ENCODE measurements at places on chromosomes 5 and 9. TPM values are rescaled to one million over a fixed set of nuclear protein-coding genes. Genes with fewer than 3 reads are reported as not detected.

DNA sequence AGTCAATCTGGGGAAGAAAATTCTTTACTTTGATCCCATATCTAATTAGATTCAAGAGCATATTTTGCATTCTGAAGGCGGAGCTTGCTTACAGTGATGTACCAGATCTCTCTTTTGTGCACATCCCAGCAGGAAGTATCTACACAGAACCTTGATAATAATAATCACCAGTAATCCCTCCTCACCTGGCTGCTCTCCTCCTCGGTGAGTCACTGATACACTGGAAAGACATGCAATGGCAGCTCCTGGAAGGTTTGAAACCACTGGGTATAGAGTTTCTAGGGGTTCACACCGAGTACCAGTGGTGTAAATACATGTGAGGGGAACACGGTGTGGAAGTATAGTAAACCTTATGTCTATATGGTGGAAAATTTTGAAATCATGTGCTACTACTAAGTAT lies 205.5 kb upstream of the TARS1 start:
- no peak for DNase-seq

DNA sequence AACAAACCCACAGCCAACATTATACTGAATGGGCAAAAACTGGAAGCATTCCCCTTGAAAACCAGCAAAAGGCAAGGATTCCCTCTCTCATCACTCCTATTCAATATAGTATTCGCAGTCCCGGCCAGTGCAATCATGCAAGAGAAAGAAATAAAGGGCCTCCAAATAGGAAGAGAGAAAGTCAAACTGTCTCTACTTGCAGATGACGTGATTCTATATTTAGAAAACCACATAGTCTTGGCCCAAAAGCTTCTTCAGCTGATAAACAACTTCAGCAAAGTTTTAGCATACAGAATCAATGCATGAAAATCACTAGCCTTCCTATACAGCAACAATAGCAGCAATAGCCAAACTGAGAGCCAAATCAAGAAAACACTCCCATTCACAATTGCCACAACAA lies 333.7 kb upstream of the EDIL3 start:
- no peak for DNase-seq

- DNase-seq = no peak
These were observed 48.5 kb upstream of the RLN1 start for GRCh38 chr9:5388026-5388819.

Gene OSMR
- 7.6 TPM for total RNA-seq

DNA sequence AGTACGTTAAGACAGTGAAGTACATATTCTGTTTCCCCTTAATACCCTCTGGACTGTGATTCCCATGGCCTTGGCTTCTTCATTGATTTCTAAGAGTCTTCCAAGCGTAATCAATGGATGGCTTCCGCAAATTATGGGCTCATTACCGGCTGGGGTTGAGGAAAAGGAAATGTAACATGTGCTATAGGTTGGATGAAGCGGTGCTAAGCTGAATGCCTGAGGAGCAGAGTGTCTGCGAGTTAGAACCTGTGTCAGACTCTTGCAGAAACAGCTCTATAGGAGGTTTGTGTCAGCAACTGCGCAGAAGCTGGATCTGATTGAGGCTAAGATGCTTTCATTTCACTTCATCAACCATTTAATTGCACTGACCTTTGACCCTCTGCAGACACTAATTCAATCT lies 114.3 kb upstream of the CDH18 start:
- no peak for DNase-seq

DNA sequence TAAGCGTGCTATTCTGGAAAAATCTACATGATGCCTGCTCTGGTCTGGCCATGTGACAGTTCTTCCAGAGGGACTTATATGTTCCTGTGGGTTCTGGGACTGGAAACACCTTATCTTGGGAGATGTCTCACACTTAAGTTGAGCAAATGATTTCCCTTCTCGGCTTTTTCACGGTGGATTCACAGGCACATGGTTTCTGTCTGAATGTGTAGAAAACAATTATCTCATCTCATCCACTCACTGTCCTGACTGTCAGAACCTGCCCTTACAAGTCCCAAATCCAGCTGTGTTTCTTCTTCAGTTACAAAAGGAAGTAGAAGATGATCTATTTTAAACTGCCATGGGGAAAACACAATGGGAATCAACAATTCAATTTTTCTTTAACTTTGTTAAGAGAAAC lies 184.0 kb downstream of the SYK start:
- DNase-seq = no peak

DNA sequence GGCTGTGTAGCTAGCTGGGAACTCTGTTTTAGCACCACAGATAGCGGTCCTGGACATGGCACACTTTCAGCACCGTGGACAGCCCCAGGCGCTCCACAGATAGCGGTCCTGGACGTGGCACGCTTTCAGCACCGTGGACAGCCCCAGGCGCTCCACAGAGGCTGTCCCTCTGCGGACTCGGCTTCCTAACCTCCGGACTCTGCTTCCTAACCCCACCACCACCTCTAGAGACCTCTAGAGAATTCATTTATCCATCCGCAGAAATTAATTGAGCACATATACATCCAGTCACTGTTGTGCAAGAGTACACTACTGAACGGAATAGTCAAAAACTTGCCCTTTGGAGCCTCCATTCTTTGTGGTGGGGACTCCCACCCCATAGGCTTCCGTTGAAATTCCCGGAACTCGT lies 27.4 kb downstream of the UNC5A start:
- peak; percentile 62 for DNase-seq

DNA sequence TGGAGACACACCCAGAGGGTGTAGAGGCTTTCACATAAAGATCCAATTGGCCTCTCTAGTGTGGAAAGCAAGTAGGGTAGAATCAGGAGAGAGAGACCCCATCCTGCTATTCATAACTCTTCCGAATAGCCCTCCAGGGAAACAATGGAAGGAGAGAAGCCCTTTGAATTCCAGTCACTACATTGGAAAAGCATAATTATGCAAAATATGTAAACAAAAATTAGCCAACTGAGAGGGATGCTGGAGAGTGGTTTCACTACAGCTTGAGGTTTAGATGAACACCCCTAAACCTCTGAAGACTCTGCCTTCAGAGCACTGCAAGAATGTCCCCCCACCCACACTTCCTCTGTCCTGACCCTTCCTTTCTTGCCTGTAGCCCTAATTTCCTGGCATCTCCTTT lies 197.3 kb upstream of the ANKRD55 start:
- no peak for DNase-seq

DNA sequence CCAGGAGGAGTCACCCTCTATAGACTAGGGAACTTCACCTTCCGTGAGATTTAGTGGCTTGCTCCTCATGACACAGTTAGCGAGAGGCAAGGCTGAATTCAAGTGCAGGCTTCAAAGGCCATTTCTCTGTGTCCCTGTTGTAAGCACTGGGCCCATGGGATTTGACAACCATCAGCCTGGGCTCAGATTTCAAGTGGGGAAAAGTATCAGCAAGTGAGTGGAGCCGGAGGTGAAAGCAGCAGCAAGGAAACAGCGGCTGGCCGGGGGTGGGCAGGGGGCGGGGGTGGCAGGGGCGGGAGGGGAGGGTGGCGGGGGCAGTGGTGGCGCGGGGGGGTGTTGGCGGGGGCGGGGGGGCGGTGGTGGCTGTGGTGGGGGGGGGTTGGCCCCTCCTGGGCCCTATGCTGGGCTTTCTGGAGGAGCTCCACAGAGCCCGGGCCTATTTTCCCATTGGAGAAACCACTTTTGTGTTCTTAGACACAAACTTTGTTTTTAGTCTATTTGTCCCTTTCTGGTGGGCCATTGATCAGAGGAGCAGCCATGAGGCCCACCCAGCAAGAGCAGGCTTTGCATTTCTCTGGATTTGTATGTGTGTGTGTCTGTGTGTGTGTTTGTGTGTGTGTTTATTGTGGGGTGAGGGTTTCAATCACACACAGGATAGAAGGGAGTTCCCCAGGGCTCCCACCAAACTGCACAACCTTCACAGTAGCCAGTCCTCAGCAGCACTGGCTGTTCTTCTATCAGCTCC lies 165.4 kb upstream of the RAI14 start:
- DNase-seq = no peak

DNA sequence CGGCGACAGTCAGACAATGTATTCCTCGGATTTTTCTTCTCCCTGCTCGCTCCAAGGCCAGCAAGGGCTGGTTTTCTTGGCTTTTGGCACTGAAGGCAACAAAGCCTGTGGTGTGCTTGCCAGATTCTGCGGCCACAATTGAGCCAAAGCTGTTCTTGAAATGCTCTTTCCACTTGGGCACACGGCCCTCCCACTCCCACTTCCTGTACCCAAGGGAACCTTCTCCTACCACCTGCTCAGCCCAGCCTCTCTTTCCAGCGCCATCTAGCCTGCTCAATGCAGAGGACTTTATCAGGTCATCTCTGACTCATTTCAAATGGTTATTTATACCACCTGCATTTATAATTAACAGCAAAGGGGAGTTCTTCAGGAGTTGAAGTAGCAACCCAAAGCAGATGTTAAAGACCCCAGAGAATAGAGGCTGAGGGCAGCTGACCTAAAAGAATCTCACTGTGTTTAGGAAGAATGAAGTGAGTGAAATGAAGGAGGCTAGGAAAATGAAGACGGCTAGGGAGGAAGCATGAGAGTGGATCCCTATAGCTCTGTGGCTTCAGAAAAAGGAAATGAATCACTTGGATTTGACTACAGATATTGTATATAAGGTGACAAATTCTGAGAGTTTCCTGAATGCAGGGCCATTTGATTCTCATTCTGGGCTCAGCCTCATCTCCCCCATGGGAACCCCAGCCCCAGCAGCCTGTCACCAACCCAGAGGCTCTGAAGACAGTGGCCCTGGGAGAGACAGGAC lies 439.0 kb downstream of the ENC1 start:
- no peak for DNase-seq

Gene DMGDH
- total RNA-seq = 0.99 TPM

Data from thymus (tissue), 14 donors.